ENCODE measurements at places on chromosomes 2 and 18. TPM values are rescaled to one million over a fixed set of nuclear protein-coding genes. Genes with fewer than 3 reads are reported as not detected.

Gene FOXD4L1
- not detected for total RNA-seq

Gene MOB4
- 55.5 TPM for total RNA-seq

Gene TRIP12
- 107 TPM for total RNA-seq

Gene TEX44
- total RNA-seq = not detected

Gene CFAP221
- total RNA-seq = 0.74 TPM

Gene PDE1A
- 0.06 TPM for total RNA-seq

Gene OR6B2
- total RNA-seq = not detected

Gene ETAA1
- total RNA-seq = 77.0 TPM

GRCh38 chr2:11711751-11712150 lies 34.7 kb upstream of the LPIN1 start:
- no peak overlapping the region for H3K27ac ChIP-seq
- DNase-seq = no peak
- no peaks in the 10 kb centered on the region for H3K36me3 ChIP-seq
- H3K27me3 ChIP-seq = no peaks in the 10 kb centered on the region

DNA sequence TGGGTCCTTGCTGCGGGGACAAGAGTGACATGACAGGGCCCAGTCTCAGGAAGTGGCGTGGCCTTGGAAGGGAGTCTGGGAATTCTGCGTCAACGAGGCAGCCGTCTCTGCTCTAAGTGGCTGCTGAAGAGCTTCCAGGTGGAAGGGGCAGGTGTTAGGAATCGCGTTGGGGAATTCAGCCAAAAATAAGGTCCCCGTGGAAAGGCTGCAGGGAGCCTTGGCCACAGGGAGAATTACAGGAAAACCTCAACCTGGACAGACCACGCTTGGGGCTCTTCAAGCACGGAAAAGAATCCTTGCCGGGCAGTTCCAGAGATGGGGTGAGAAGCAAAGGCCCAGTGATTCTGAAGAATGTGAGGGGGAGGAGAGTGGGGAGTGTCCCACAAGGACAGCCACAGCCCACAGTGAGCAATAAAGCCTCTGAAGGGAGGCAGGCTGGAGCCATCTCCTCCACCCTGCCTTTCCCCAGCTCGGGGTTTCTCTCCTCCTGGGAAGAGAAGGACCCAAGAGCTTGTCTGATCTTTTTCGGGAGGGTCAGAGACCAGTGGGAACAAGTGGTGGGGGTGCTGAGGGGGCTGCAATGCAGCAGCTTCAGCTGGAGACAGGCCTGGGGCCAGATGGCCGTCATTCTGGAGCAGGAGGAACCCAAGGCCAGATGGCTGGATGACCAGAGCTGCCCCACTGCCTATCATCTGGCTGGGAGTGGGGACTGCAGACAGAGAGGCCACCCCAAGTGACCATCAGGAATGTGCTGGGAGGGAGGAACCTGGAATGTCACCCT lies 106.4 kb upstream of the SMAD2 start:
- H3K27ac ChIP-seq = no peak overlapping the region
- H3K27me3 ChIP-seq = no peaks in the 10 kb centered on the region
- no peaks in the 10 kb centered on the region for H3K4me1 ChIP-seq
- no peaks in the 10 kb centered on the region for H3K36me3 ChIP-seq
- no peak overlapping the region for H3K4me3 ChIP-seq

DNA sequence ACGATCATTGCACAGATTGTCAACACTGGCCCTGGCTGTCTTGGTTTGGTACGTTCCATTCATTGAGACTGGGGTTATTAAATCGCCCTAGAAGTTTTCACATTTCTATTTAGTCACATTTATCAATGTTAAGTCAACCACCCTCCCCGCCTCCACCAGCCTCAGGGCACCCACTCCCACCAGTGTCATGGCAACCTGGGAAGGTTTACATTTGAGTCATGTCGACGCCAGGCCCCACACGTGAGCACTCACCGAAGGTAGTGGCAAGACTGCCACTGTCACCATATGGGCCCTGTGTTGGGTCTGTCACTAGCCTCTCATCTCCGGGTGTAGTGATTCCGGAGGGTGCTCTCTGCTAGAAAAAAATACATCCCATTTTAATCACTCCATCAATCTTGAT lies 194.2 kb downstream of the TWIST2 start:
- DNase-seq = no peak
- no peaks in the 10 kb centered on the region for H3K27me3 ChIP-seq
- no peaks in the 10 kb centered on the region for H3K36me3 ChIP-seq

DNA sequence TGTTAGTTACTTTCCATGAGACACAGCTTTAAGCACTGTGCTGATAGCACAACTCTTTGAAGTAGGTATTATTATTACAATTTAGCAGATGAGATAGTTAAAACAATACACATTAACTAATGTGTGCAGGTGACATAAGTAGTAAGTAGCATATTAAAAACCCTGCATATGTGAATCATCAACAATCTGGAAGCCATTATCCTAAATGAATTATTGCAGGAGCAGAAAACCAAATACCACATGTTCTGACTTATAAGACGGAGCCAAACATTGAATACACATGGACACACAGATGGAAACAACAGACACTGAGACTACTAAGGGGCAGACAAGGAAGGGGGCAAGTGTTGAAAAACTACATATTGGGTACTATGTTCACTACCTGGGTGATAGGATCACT lies 300.3 kb upstream of the GULP1 start:
- H3K27me3 ChIP-seq = no peaks in the 10 kb centered on the region
- DNase-seq = no peak
- no peak overlapping the region for H3K27ac ChIP-seq
- peaks cover 46% of the 10 kb centered on the region for H3K4me1 ChIP-seq
- no peaks in the 10 kb centered on the region for H3K36me3 ChIP-seq

GRCh38 chr2:110120171-110121051 lies 4.8 kb upstream of the MALL start:
- H3K4me1 ChIP-seq = no peaks in the 10 kb centered on the region
- H3K27me3 ChIP-seq = peaks cover 39% of the 10 kb centered on the region
- H3K4me3 ChIP-seq = no peak overlapping the region
- H3K36me3 ChIP-seq = no peaks in the 10 kb centered on the region
- DNase-seq = no peak
- no peak overlapping the region for H3K27ac ChIP-seq

DNA sequence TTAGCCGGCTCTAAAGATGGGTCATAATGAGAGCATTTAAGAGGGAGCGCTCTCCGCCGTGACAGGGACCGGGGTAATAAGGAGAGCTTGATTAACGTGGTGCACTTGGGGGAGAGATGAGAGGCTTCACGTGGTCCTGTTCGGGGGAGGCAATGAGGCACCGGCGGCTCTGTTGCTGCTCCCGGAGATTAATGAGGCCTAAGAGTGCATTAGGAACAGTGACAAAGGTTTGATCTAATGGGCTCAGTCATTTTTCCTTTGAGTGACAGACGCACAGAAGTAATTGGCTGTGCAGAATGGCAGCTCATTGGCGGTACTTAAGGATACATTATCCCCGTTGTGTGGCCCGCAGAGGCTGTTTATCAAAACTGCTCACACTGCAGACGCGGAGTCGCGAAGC lies 250.7 kb downstream of the GBX2 start:
- no peak overlapping the region for H3K27ac ChIP-seq
- peaks cover 4% of the 10 kb centered on the region for H3K36me3 ChIP-seq
- no peak for DNase-seq
- no peaks in the 10 kb centered on the region for H3K27me3 ChIP-seq
- H3K4me1 ChIP-seq = no peaks in the 10 kb centered on the region
- H3K4me3 ChIP-seq = no peak overlapping the region

DNA sequence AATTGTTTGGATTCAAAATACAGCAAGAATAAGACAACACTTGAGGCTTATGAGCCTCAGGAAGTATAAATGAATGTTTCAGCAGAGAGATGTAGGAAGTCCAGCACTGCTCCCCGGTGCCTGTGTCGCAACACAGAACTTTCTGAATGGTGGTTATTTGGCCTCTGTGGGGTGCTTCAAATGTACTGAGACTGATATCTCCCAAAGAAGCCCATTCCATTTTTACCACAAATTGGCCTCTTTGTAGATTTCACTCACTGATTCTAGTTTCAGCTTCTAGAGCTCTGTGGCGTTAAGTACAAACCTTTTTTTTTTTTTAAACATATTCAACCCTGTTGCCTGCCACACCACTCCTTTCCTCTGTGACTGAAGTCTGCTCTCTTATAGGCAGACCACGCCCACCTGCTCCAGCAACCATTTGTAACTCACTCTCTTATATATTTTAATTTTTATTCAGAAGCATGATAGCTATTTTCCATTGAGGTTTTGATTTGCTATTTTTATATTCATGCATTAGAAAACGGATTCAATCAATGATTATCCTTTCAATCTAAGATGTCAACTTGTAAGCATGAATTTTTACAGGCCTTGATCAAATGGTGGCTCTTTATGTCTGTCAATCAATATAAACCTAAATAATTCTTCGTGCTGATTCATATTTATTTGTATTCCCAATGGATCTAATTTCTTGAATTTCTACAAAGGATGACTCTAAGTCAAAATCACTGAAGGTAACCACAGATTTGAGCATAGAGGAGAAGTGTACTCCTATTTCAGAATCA lies 277.1 kb upstream of the CCDC68 start:
- no peaks in the 10 kb centered on the region for H3K4me1 ChIP-seq
- no peaks in the 10 kb centered on the region for H3K27me3 ChIP-seq
- H3K4me3 ChIP-seq = no peak overlapping the region
- H3K27ac ChIP-seq = no peak overlapping the region
- DNase-seq = no peak

GRCh38 chr2:129113776-129114175 lies 795.1 kb upstream of the HS6ST1 start:
- H3K4me1 ChIP-seq = no peaks in the 10 kb centered on the region
- no peaks in the 10 kb centered on the region for H3K36me3 ChIP-seq
